ENCODE measurements at places on chromosomes 7 and 10.
A peak's percentile ranks its signal among the peaks of the same experiment; 100 is the strongest.

DNA sequence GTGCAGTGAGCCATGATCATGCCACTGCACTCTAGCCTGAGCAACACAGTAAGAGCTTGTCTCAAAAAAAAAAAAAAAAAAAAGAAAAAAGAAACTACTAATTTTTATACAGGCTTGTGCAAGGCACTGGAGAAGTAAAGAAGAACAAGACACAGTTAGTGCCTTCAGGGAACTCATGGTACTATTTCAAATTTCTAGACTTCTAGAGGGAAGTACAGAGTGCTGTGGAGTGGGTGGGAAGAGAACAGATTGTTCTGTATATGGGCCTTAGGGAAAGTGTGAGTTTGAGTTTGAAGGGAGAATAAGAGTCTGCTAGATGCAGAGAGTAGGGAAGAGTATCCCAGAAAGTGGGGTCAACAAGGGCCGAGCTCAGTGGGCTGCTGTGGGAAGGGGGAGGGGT lies 234.8 kb downstream of the PHTF2 start:
- DNase-seq, result no peak

DNA sequence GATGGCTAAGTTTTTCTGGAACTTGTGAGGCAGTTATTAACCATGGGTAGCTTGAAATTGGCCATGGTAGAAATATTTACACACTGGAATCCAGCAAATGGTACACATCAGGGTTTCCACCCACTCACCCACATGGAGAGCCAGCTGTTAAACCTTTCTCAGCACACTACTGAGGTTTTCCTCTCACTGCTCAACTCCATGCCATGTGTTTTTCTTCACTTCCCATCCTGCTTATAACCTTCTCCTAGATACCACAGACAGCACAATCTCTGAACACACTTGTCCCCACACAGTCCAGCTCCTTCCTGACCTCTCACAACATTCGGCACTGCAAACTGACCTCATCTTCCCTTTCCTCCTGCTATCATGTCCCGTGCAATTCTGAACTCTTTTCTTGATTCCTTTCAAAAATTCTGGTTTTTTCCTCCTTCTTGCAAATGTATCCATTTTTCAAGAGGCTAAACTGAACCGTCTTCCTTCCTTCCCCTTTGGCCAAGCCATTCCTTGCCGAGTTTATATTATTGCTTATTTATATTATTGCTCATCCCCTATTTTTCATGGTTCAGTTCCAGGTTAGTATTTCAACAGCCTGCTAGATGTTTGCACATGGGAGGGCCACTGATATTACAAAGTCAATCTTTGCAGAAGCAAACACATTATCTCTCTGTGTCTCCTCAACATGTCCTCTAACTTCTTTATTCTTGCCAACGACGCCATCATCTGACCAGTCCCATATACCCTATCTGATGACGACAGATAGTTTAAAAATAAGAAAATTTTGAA lies 606.4 kb downstream of the SORCS1 start:
- no peak for DNase-seq

DNA sequence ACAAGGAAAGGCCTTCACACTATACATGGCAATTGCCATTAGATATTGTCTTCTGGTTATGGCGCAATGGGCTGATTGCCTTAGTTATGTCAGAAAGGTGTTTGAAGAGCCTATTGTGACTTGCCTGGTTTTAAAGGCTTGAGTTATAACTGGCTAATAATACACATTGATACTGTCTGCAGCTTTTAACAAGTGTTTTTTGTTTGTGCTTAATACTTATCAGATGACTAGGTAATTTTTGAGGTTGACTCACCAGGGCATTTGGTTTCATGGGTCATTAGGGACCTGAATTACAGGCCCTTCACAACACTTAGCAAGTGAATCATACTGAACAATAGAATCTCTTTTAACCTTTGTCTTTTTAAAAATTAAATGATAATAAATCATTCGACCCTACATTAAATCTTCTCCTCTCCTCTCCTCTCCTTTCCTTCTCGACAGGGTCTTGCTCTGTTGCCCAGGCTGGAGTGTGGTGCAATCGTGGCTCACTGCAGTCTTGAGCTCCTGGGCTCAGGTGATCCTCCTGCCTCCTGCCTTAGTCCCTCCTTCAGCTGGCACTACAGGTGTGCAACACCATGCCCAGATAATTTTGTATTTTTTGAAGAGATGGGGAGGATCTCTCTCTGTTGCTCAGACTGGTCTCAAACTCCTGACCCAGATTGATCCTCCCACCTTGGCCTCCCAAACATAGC lies 196.3 kb downstream of the JCAD start:
- no peak for DNase-seq

- DNase-seq, result no peak
These were observed 93.0 kb upstream of the STRIP2 start for GRCh38 chr7:129341212-129341611.

GRCh38 chr10:95873139-95873538 lies 34.6 kb upstream of the CC2D2B start:
- no peak for DNase-seq

DNA sequence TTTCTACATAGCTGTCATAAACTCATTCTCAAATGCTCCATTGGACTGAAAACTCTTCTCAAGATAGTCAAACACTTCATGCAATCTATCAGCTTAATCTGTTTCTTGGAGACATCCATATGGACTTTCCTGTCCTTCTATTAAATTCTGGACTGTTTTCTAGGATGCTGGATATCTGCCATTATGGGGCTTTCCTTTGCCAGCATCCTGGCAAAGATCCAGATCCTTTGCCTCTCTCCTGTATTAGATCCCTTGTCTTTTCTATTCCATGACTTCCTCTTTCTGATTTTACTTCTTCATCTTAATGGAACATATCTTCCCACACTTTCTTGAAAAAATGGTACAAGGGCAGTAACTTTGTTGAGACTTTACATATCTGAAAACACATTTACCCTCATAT lies 35.9 kb upstream of the SKAP2 start:
- DNase-seq, result no peak

DNA sequence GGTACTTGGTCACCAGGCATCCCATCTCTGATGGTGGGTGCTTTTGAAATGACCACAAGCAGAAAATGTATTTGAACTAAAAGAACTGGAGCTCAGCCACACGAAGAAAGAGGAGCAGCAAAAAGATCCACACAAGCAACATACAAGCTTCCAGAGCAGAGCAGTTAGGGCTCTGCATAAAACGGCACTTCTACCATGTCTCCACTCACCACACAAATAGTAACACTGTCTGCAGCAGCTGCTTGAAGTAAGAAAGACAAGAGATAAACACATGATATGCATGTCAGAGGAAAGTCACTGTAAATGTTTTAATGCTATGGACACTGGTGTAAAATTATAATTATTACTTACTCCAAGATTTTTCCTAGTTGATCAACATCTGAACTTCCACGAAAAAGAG lies 32.5 kb upstream of the FAM133B start:
- no peak for DNase-seq

DNA sequence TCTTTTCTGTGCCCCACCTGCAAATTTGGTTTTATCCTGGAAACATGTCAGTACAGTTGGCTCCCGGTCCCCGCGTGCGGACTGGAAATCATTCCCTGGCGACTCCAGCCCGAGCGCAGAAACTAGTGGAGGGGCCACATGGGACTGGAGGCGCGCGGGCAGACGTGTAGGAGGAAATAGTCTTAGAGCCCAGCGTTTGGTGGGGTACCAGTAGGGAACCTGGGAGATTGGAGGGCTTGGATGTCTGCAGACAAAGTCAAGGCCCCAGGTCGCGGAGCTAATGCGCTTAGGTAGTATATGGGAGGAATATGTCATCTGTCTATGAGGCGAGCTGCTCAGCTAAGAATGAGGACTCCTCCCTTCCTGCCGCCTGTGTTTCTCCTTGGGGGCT lies 1.3 kb downstream of the GALNT17 start:
- DNase-seq, result no peak

GRCh38 chr10:100562008-100562672 lies 26.4 kb downstream of the HIF1AN start:
- peak; percentile 72 for DNase-seq

DNA sequence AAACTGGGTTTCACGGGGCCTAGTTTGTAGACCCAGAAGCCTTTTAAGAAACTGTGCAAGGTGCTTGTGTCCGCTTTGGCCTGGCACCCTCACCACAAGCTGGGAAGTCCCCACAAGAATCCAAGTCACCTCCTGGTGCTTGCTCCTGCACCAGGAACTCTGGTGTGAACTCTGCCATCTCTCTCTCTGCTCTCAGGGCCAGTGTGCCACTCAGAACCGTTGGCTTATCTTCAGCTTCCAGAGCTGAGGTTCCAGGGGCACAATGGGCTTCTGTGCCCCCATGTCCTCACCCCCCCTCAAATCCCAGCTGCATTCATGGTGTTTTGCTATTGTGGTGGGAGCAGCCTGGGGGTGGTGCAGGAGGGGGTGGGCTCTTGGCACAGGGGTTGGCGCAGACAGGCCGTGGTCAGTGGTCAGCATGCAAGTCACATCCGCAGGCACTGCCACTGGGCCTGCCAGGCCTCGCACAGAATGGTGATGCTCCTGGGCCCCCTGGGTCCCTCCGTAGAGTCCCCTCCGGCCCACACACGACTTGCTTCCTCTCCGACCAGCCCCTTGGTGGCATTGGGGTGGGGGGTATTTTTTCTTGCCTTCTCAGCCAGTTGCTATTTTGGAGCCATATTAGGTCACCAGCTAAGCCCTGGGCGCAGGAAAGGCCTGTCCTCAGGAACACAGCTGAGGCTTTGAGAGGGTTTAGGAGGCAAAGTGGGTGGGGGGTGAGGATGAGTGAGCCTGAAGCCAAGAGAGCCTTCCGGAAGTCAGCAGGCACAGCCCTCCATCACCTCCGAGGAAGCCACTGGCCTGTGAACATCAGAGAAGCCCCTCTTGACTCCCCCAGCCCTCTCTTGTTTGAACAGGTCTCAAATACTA lies 3.0 kb downstream of the ZCCHC24 start:
- peak; percentile 94 for DNase-seq

GRCh38 chr7:93944673-93945072 lies 23.1 kb downstream of the GNG11 start:
- DNase-seq, result no peak

- no peak for DNase-seq
These were observed 43.2 kb upstream of the FAM133B start for GRCh38 chr7:92633211-92633906.

DNA sequence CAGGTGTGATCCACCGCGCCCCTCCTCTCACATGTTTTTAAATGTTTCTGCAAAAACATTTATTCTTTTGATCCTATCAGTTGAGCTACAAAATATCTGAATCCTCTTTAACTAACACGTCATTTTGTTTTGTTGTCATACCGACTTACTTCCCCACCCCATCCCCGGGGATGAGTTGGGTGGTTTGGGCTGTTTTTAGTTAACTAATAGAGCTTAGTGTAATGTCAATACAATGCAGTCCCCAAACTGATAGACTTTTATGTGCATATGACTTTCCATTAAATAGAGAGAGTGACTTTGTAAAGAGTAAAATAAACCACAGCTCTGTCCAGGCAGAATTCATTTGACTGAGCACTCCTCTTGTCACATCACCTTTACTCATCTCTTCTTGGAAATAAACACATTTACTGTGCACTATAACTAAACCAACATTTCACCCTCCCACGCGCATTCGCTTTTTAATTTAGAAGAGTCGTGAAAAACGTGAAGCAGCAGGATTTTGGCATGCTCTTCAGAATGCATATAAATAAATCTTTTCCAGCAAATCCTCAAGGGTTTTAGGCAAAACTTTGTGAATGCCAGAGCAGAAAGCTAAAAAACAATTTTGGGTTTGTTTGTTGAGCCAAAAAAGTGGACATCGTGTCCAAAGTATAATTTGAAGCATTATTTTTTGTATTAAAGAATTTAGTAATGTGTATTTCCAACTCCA lies 187.4 kb upstream of the MGMT start:
- no peak for DNase-seq

DNA sequence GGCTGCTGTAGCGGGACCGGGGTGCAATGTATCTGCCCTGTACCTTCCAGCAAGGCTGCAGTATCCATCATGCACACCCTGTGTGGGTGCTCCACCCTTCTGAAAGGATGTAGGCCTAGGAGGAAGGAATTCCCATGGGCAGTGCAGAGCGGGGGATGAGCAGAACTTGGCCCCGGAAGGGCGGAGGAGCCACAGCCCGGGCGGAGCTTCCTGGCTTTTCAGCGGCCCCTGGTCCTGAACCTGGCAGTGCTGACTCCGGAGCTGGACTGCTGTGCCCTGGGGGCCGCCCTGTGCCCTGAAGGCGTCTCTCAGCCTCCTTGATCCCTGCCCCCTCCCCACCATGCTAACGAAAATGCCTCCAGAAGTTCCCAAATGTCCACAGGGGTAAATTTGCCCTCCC lies 175.8 kb downstream of the TCERG1L start:
- DNase-seq, result no peak

DNA sequence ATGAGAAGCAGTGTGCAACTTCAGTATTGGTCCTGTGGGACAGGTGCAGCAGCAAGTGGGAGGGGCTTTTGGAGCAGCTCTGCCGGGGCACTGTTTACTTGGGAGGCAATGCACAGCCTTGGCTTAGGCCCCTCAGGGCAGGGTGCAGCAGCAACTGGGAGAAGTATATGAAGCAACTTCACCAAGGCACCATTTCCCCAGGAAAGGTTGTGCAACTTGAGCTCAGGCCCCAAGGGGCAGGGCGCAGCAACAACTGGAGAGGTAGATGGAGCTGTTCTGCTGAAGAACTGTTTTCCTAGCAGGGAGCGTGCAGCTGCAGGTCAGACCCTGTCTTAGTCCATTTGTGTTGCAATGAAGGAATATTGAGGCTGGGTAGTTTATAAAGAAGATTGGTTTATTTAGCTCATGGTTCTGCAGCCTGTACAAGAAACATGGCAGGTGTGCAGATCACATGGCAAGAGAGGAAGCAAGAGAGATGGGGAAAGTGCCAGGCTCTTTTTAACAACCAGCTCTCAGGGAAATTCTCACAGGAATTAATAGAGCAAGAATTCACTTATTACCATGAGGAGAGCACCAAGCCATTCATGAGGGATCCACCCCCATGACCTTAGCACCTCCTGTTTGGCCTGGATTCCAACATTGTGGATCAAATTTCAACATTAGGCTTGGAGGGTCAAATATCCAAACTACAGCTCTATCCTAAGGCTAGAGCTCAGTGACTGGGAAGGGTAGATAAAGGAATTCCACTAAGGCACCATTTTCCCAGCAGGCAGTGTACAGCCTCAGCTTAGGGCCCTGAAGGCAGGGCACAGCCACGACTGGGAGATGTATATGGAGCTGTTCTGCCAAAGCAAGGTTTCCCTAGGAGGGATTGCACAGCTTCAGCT lies 10.9 kb downstream of the GPR141 start:
- DNase-seq, result no peak

GRCh38 chr10:10270126-10271050 lies 747.3 kb upstream of the CELF2 start:
- DNase-seq, result no peak

Measured in posterior cingulate gyrus (tissue), 11 donors.